ENCODE measurements at places on chromosomes 2 and 18.
A peak's percentile ranks its signal among the peaks of the same experiment; 100 is the strongest.

DNA sequence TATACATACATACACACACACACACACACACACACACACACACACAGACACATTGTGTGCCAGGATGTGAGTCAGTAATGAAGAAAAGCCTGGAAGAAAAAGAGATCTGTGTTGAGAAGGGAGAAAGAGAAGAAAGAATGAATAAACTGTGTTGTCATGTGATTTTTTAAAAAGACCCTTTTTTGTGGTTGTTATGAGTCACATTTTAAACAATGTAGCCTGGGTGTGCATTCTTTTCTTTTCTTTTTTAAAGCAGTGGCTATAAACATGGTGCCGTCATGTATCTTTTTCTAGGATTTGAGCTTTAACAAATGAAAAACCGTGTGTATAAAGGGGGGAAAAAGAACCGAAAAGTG lies 87.2 kb downstream of the NRP2 start:
- no peak for DNase-seq

GRCh38 chr2:86097114-86097896 lies 8.4 kb downstream of the POLR1A start:
- no peak for DNase-seq

DNA sequence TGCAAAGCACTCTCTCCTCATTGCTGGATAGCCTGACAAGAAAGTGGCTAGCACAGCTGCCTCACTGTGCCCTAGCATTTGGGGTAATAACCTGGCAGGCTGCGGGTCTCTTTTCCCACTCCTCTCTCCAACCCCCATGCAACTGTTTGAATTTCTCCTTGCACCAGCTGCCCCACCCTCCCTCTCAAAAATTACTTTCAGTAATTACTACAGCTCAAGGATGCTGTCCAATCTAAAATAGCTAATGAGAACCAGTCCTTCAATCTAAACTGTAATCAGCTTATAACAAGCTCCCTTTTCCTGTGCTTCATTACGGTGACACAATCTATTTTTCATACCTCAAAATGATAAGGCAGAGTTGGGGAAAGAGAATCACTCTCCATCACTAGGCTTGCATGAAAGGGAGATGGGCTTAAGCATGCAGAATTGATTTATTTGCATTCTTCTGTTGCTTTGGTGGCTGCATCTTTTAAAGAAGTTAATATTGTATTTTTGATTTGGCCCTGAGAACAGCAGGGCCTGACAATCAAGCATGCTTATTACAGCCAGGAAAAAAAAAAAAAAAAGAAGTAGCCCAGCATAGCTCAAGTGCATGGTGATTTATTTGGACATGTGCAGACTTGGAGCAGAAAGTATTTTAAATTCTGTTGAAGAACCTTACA lies 881.8 kb downstream of the SLC4A3 start:
- DNase-seq = no peak

- DNase-seq = no peak
Observed at GRCh38 chr18:72811047-72811446, 56.7 kb downstream of the NETO1 start.

DNA sequence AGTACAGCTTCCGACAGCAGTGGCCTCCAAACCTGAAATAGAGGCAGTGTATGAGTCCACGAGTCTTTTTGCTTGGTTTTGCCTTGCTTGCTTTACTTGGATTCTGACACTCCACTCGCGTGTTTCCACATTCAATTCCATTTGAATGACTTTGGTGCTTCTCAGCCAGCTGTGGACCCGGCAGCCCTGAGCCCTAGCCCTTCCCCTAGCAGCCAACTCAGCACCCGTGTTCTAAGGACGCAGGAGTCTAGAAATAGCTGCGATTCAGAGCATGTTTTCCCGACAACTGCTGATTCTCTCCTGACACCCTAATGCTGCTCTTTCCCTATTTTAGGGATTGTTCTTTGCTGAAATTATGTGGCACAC lies 20.6 kb downstream of the LRRFIP1 start:
- DNase-seq = no peak

GRCh38 chr2:239589270-239589825 lies 188.5 kb upstream of the HDAC4 start:
- no peak for DNase-seq

GRCh38 chr2:96265840-96266679 lies at the start of the genes CIAO1 and TMEM127:
CIAO1 (plus strand) TSS chr2:96266225; CDS start chr2:96266351, 126 bp downstream.
TMEM127 (minus strand) TSS chr2:96265997; CDS start chr2:96265381, 616 bp downstream.
- DNase-seq = peak; percentile 98

DNA sequence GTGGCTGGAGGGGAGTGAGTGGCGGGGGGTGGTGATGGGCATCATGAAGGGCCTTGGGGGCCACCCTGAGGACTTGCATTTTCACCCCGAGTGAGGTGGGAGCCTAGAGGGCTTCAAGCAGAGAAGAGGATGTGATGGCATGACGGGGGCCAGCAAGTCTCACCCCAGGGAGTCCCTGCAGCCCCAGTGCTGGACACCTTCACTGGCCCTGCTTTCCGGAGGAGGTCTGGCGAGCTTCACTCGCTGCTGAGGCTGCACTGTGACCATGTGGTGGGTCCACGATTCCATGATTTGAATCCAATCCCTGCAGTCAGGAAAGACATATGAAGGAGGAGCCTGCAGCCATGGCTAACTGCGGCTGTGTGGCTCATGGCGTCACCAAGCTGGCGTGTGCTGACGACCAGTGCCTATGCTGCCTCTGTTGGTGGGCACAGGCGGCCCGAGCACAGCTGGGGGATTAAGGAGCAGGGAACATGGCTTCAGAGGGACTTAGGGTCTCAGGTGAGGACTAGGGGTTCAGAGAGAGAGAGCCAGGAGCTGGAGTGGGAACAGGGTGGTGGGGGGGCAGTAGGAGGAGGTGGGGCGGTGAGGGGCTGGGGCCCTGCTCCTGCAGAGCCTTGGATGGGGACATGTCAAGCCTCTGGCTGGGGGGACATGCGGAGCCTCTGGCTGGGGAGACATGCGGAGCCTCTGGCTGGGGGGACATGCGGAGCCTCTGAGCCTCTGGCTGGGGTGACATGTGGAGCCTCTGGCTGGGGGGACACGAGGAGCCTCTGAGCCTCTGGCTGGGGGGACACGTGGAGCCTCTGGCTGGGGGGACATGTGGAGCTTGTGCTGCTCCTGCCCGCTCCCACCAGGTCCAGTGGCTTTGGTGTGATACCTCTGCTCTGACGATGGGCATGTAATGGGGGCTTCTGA lies 3.6 kb downstream of the ZAP70 start:
- DNase-seq = no peak

DNA sequence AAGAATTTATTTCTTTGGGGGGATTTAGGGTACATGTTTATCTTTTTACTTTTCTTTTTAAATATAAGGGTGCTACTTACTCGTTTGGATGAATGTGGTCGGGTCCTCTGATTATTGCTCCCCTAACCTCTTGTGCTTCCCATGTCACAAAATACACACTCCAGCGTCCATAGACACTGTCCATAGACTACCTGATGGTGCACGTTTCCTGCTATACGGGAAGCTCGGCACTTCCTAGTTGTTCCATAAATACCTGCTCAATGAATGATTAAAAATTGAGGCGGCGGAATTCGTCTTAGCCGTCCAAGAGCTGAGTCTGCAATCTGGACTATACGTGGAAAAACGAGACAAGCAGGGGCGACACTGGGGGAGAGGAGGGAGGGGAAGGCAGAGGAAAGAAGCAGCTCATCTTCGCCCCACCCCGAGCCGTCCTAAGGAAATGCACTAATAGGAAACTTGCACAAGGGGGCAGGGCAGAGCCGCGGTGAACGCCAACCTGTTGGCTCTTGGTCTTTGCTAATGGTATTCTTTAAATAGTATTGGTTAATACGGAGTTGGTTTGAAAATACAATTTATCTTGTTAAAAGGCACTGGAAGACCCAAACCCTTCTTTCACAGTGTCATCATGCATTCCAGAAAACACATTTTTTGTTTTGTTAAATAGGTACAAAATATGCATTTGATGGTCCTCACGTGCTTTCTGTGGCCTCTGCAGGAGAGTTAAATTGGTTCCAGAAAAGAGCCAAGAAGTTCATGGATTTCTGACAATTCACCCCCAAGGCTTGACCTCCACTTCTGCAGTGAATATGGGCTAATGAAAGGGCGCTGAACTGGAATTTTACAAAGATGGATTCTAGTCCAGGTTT lies 73.0 kb upstream of the KCTD1 start:
- DNase-seq = no peak

GRCh38 chr2:133806564-133806963 lies 238.3 kb upstream of the NCKAP5 start:
- DNase-seq = no peak
